Activated T-cell treated with anti-CD3 and anti-CD28 coated beads for 4 hours (primary cell): ENCODE measurements at places on chromosomes 5 and 9.

GRCh38 chr5:6432206-6432605, 16.5 kb upstream of the UBE2QL1 start:
- no peak for DNase-seq

GRCh38 chr9:74281674-74282073, 215.5 kb upstream of the RORB start:
- DNase-seq = no peak

- no peak for DNase-seq
Measured at GRCh38 chr5:174222891-174223290, 177.4 kb downstream of the NSG2 start.

GRCh38 chr5:133494232-133494922, 118.0 kb downstream of the FSTL4 start:
- no peak for DNase-seq

DNA sequence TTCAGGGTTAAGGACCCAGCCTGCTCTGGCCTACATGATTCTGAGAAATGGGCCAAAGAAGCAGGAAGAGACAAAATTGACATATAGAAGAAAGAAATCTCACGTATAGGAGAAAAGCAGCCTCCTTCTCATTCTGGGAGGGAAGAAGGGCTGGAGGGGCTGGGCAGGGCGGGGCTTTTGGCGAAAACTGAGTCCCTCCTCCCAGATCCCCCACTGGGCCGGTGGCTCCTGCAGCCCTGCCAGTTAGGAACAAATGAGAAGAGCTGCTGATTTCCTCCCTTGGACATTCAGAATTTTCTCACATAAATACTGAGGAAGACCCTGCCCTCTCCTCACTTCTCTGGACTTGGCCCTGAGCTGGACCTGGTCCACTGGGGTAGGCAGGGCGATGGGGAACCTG, at the start of gene WNT8A:
Gene WNT8A (plus strand): TSS at position 332 of the 400 bp plus-strand sequence. CDS start 95 bp downstream, outside the sequence.
- DNase-seq = no peak

- no peak for DNase-seq
Measured at GRCh38 chr9:70159630-70160029, 99.1 kb upstream of the SMC5 start.

- no peak for DNase-seq
Measured at GRCh38 chr9:26746357-26747072, 146.1 kb downstream of the CAAP1 start.

GRCh38 chr5:163758283-163758711, 252.9 kb downstream of the MAT2B start:
- no peak for DNase-seq

DNA sequence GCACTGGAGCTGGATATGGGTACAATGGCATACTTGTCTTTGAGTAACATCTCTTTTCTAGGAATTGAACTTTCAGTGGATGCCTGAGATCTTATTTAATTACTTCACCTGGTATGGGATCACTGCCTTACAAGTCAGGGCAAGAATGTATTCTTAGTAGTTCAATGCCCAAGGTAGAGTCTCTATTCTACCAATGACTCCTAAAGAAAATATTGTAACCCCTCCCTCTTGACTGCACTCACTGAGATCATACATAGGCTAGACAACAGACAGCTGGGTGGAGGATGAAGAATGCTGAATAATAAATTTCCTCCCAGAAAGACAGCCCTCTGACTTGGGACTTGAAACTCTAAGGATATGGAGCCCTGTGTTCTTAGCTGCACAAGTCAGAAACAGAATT, 1216.3 kb upstream of the ACO1 start:
- no peak for DNase-seq

DNA sequence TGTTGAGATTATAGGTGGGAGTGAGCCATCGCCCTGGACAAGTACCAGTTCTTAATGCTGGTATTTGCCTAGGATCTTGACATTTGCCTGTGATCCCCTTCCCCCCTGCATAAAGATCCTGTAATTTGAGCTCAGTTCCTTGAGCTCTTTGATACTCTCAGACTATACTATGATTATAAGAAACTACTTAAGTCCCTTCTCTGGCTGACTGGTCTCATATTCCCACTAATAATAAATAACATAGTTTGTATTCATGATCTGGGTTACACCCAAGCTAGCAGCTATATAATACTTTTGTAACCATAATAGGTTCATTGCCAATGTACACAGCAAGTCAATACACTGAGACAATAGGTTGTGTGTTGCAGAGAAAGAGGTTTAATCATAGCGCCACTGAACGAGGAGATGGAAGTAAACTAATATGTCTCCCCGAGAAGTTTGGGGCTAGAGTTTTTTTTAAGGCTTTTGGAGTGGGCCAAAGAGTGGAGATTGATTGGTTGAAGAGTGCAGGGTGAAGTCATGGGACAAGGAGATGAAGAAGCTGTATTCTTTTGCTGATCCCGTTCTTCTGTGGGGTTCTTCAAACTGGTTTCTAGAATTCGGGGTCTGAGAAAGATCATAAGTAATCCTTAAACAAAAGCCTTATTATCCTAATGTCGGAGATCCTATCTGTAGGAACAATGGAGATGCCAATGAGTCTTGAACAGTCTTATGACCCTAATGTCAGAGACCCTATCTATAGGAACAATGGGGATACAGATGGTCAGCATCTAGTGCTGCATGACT, 20.7 kb upstream of the SHOC1 start:
- DNase-seq = no peak

GRCh38 chr5:87924436-87924835, 344.2 kb downstream of the TMEM161B start:
- no peak for DNase-seq

GRCh38 chr5:139698490-139699146, 50.5 kb downstream of the CXXC5 start:
- DNase-seq = no peak

DNA sequence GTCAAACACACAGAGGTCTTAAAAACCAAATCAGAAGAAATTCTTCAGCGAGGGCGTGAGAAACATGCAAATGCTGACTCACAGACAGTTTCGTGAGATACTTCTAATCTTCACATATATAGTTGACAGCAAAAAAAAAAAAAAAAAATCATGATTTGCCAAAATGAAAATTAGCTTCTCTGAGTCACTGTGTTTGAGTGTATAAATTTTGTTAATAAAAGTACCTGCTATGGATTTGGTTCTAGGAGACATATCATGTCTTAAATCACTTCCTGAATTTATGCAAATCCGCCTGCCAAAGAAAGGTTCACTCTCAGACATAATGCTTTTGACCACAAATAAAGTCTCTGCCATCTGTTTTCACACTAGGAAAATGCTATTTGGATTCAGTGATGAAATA, 114.3 kb downstream of the SLC1A3 start:
- DNase-seq = no peak

GRCh38 chr5:120516805-120517204, 52.7 kb downstream of the PRR16 start:
- DNase-seq = no peak

DNA sequence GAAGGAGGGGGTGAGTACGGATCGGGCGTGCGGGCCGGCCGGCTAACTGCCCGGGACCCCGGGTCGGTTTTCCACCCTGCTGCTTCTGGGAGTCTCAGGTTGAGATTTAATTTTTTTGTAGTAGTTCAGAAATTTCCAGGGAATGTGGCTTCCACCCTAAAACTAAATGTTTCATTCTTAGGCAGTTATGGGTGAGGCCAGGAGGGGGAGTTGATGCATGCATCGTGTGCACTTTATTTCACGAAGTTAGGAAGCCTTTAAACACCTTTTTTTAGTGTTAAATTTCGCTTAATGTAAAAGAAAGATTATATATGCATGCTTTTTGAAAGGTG, 905 bp downstream of the CDK9 start:
- no peak for DNase-seq

DNA sequence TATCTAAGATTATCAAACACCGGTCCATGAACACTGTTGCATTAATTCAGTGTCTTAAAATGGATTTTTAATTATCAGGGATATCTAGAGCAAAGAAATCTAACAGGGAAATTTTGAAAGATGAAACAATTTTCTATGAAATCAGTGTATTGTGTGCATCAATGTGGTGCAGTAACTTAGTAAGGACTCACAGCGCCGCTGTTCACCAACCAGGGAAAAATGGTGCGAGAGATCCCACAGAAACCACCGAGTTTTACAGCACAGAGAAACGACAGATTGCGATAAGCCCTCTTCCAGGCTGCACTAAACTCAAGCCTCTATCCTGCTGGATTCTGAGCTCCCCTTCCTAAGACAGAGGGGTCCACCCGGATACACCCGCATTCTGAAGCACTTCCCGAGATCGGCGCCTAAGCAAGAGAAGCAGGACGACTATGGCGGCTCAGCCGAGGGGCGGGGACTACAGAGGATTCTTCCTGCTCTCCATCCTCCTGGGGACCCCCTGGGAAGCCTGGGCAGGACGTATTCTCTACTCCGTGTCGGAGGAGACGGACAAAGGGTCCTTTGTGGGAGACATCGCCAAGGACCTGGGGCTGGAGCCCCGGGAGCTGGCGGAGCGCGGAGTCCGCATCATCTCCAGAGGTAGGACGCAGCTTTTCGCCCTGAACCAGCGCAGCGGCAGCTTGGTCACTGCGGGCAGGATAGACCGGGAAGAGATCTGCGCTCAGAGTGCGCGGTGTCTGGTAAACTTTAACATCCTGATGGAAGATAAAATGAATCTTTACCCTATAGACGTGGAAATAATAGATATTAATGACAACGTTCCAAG, at the start of gene PCDHGA7:
Gene PCDHGA7 (plus strand): TSS at position 274 of the 826 bp plus-strand sequence. CDS start 158 bp downstream, at position 432.
- DNase-seq = no peak

- DNase-seq = no peak
Measured at GRCh38 chr9:131833906-131834305, 94.0 kb upstream of the RAPGEF1 start.

DNA sequence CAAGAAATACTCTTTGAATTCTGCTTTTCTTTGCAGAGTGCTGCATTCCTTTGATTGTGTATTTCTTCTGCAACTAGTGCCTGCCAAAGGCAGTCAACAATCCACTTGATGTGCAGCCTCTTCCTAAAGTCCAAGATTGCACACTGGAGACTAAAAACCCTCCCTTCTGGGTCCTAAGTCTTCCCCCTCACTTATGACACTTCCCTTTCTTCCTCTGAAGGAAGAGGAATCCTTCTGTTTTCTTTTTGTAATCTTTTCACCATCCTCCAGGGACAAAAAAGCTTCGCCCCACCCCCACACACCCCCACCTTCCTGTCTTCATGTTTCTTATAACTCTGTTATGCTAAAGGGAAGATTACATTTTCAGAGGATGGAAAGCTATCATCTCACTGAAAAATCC, 39.9 kb downstream of the WDR36 start:
- no peak for DNase-seq

- DNase-seq = no peak
Measured at GRCh38 chr5:439181-439580, 3.8 kb upstream of the EXOC3 start.

DNA sequence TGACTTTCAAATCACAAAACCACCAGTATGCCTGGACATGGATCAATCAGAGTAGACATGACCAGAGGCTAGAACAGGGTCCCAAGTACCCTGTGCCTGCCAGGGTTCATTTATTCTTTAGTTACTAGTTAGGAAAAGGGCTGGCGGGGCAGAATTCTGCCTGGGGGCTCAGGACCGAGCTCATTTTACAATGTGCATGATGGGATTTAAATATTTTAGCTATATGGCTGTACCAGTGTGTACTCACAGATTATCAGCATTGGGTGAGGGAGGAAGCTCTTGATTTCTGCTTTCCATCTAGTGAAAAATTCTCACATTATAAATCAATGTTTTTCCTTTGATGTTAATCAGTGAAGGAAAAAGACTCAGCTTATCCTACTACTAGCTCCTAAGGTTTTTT, 1511.1 kb downstream of the EFNA5 start:
- no peak for DNase-seq

DNA sequence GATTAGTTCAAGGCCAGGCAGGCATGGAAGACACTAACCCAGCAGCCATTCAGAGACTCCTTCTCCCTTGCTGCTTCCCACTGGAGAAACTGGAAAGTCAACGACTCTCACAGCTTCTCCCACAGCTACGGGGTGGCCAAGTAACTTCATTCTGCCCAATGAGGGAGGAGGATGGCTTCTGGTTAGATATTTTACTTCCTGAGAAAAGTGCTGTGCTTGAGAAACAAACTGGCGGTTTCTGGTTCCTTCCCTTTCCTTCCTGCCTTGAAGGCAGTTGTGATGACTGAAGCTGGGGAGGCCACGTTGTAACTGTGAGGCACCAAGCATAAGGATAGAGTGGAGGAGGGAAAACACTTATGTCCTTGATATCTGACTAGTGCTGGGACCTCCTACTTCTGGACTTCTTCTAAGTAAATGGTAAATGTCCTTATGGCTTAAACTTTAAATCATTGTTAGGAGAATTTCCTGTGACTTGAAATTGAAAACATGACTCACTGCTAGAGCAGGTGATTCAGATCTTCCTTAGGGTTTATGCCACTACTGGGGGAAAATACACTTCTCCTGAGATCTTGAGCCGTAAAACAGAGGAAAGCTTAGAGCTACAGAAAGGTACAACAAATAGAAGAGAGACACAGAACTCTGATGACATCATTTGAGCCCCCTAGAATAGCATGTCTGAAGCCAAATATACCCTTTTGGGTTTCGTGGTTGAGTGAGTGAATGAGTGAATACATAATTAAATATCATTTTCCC, 3.1 kb upstream of the GNPDA1 start:
- peak; percentile 31 for DNase-seq

DNA sequence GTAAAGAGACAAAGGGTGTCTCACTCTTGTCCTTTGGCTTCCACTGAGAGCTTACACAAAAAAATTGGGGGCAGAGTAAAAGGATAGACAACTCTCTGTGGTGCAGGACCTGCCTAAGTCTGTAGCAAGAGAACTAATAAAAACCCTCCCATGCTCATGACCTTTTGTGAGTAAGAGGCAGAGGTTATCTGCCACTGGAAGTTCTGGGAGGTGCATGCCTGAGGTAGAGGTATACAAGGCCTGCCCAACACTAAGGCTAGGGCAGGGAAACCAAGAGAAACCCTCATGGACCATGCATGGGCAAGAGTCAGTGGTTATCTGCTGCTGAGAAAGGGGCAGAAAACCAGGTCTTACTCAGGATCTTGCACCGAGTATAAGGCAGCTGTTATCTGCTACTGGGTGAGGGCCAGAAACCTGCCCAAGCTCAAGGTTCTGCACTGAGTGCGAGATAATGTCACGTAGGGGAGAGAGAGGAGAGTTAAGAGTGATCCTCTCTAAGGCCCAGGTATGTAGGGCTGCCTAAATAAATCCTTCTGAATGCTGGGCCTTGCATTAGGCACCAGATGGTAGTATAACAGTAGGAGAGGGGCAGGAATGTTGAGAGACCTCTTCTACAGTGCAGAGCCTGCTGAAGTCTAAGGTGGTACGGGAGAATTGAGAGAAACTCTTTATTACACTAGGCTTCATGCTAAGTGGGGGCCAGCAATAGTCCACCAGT, 143.4 kb downstream of the MACROH2A1 start:
- no peak for DNase-seq

GRCh38 chr9:69218166-69218565, 44.1 kb downstream of the TJP2 start:
- no peak for DNase-seq

- no peak for DNase-seq
Measured at GRCh38 chr9:83219154-83219923, 156.4 kb upstream of the RASEF start.

- no peak for DNase-seq
Measured at GRCh38 chr5:111584651-111585050, 72.3 kb upstream of the STARD4 start.
